Activated effector memory CD4-positive, alpha-beta T cell treated with Interleukin-2 at 50 U/mL for 16 hours (primary cell): ENCODE measurements at places on chromosomes 5 and 9.
A peak's percentile ranks its signal among the peaks of the same experiment; 100 is the strongest.

DNA sequence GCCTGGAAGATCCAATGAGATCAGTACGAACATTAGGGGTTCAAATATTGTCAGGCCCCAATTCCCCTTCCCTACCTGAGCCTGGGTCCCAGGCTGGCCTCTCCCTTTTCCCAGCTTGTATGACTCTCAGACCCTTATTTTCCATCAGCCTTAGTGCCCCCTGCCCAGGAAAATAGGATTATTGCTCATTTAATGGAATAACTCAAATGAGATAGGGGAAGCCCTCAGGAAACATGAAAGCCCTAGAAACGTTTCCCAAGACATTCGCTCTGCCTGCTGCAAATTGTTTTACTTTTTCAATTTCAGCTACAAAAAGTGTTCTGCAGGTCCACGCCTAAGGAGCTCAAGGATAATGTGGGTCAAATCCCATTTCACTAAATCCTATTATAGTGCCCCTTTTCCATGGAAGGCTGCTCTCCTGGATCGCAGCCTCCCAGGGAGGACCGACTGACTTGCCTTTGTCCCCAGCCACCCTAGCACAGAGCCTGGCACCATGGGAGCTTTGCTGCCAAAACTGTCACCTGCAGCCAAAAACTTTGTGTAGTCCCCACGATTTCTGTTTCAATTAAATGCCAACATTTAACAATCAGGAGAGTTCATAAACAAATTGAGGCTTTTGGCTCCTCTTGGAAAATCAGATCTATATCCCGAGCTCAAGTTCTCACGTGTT, 46.9 kb downstream of the THOC3 start:
- no peak for DNase-seq

DNA sequence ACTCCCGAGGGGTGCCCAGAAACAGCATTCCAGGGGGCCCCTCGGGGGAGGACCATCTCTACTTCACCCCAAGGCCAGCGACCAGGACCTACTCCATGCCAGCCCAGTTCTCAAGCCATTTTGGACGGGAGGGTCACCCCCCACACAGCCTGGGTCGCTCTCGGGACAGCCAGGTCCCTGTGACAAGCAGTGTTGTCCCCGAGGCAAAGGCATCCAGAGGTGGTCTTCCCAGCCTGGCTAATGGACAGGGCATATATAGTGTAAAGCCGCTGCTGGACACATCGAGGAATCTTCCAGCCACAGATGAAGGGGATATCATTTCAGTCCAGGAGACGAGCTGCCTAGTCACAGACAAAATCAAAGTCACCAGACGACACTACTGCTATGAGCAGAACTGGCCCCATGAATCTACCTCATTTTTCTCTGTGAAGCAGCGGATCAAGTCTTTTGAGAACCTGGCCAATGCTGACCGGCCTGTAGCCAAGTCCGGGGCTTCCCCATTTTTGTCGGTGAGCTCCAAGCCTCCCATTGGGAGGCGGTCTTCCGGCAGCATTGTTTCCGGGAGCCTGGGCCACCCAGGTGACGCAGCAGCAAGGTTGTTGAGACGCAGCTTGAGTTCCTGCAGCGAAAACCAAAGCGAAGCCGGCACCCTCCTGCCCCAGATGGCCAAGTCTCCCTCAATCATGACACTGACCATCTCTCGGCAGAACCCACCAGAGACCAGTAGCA, 83.9 kb downstream of the GOLPH3 start:
- DNase-seq = no peak

GRCh38 chr5:160357861-160358411, 12.5 kb downstream of the C1QTNF2 start:
- DNase-seq = no peak

DNA sequence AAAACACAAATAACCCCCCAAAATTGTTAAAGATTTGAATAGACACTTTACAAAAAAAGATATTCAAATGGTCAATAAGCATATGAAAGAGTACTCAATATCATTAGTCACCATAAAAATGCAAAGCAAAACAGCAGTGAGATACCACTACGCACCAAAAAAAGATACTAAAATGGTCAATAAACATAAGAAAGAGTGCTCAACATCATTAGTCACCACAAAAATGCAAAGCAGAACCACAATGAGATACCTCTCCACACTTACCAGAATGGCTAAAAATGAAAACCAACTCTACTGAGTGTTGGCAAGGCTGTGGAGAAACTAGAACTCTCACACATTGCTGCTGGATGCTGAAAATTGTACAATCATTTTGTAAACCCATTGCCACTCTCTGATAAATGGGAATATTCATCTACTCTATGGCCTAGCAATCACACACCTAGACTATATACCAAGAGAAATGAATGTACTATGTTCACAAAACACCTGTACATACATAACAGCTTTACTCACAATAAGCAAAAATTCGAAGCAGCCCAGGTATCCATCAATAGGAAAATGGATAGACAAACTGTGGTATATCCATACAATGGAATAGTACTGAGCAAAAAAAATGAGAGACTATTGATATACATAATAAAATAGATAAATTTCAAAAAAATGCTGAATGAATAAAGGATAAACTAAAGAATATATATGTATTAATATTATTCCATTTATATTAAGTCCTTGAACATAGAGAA, 205.0 kb upstream of the DAPK1 start:
- DNase-seq = no peak

GRCh38 chr9:35308316-35308715, 146.5 kb downstream of the UNC13B start:
- DNase-seq = no peak

- no peak for DNase-seq
These were observed 44.7 kb upstream of the ZNF608 start for GRCh38 chr5:124790895-124791732.

- DNase-seq = no peak
These were observed 259.8 kb downstream of the NDUFS4 start for GRCh38 chr5:53820119-53820801.

GRCh38 chr5:96572864-96573512, 89.2 kb upstream of the CAST start:
- no peak for DNase-seq

DNA sequence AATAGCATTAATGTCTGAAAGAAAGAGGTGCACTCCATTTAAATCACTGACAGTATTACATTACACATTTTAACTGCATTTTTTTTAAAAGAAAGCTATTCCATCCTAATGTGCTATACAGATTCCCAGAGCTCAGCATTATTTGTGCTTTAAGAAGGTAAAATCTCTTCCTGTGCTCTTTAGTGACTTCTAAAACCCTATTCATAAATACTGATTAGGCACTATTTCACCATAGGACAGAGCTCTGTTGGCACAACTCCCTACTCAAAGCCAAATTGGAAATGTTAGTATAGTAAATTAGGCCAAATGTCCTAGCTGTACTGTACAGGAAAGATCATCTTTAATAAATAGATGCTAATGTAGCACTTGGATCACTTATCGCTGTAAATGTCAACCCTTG, 262.5 kb downstream of the TUSC1 start:
- DNase-seq = no peak

DNA sequence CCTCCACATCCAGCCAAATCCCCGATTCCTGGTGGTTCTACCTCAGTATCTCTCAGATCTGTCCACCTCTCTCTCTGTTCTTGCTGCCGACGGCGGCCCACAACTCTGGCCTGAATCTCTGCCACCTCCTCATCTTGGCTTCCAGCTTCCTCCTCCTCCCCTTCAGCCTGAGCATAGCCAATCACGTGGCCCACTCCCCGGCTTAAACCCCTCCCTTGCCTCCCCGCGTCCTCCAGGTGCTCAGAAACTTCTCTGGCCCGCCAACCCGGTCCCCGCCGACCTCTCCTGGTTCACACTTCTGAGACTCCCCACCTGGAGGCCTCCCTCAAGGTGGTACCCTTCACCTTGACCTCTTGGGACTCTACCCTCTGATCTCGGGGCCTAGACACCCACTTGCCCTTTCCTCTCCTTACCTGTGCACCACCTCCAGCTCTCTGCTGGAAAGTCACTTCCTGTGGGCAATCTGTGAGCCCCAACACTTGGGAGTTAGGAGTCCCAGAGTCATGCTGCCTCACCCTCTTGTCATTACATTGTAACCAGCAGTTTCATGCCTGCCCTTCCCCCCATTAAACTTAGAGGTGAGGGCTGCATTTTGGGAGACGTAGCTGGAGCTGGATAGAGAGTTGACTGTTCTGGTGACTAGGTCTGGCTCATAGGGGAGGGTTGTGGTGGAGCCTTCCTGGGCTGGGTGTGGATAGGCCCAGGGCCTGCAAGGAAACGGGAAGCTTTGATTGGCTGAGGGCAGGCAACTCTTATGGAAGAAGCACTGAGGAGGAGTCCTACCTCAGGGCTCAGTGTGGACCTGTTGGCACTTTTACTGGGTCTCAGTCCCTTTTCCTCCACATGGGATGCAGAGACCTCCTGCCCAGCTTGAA, 4.5 kb upstream of the SET start:
- DNase-seq = peak; percentile 67

DNA sequence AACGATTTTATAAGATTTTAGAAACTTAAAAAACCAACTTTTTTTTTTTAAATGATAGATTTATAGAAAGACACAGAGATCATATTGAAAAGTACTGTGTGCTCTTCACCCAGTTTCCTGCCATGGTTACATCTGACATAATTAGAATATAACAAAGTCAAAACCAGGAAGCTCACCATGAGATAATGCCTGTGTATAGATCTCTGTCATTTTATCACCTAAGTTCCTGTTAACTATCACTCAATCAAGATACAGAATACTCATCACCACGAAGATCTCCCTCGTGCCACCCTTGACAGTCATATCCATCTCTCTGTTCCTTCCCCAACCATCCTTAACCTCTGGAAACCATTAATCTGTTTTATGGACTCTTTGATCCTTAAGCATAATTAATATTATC, 39.1 kb downstream of the POC5 start:
- DNase-seq = no peak

DNA sequence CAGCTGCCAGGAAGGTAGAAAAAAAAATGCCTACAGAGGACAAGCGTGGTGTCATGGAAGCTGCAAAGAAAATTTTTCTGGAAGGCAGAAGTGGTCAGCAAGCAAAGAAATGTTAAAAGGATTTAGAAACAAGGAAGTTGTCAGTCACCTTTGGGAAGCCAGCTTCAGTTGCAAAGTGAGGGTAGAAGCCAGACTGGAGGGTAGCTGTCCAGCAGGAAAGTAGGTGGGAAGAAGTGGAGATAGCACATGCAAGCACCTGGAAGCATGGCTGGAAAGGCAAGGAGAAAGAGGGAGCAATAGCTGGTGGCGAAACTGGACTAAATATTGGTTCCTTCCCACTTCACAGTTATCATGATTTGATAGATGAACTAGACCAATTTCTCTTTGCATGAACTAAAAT, 54.3 kb downstream of the ADRB2 start:
- no peak for DNase-seq

DNA sequence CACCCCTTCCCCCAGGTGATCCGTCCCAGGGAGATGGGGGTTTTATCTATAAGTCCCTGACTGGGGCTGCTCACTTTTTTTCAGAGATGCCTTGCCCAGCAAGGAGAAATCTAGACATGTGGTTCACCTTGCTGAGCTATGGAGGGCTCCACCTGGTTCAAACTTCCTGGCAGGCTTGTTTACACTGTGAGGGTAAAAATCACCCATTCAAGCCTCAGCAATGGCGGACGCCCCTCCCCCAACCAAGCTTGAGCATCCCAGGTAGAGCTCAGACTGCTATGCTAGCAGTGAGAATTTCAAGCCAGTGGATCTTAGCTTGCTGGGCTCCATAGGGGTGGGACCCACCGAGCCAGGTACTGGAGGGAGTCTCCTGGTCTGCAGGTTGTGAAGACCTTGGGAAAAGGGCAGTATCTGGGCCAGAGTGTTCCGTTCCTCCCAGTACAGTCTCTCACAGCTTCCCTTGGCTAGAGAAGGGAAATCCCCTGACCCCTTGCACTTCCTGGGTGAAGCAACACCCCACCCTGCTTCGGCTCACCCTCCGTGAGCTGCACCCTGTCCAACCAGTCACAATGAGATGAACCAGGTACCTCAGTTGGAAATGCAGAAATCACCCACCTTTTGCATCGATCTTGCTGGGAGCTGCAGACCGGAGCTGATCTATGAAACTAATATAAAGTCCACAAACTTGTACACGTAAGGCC, 231.7 kb downstream of the CTNND2 start:
- DNase-seq = no peak

- DNase-seq = no peak
These were observed 23.1 kb upstream of the SHB start for GRCh38 chr9:38092200-38092524.

GRCh38 chr5:6591671-6592288, 41.1 kb downstream of the NSUN2 start:
- DNase-seq = no peak
